ENCODE measurements at places on chromosomes 12 and 14. TPM values are rescaled to one million over a fixed set of nuclear protein-coding genes. Genes with fewer than 3 reads are reported as not detected.

GARIN6 gene
- not detected for total RNA-seq

CIDEB gene
- total RNA-seq: not detected

LIN7A gene
- 0.92 TPM for total RNA-seq

CACNA2D4 gene
- total RNA-seq: 0.92 TPM

GLIPR1L2 gene
- total RNA-seq: 0.44 TPM

TEX22 gene
- 2.9 TPM for total RNA-seq

KLRK1 gene
- not detected for total RNA-seq

RAB15 gene
- 98.4 TPM for total RNA-seq

SIX1 gene
- 92.0 TPM for total RNA-seq

CCDC177 gene
- not detected for total RNA-seq

- no peaks in the 10 kb centered on the region for H3K36me3 ChIP-seq
- H3K27me3 ChIP-seq: no peaks in the 10 kb centered on the region
- no peak overlapping the region for H3K4me3 ChIP-seq
These were observed 45.7 kb upstream of the MDM1 start for GRCh38 chr12:68377881-68378280.

DNA sequence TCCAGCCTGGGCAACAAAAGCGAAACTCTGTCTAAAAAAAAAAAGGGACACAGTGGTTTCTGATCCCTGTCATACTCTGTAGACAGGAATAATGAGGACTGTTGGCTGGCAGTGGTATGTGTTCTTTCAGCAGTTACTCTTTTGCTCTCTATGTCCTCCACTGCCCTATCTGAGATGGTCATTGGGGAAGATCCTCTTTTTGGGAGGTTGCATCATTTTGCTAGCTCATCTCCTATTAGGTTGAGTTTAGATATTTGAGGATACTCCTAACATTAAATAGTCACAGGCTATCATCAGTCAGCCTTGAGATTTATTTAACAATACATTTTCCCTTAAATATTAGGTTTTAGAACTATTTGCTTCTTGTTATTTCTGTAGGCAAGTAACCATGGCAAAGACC lies 5.9 kb upstream of the CCDC91 start:
- H3K27ac ChIP-seq: no peak overlapping the region
- DNase-seq: no peak
- no peak overlapping the region for H3K4me3 ChIP-seq
- H3K27me3 ChIP-seq: no peaks in the 10 kb centered on the region

GRCh38 chr12:120639771-120640721 lies at the start of gene CABP1:
CABP1 (plus strand) TSS chr12:120640626; CDS start chr12:120640686, 60 bp downstream.
- H3K27me3 ChIP-seq: peaks cover 51% of the 10 kb centered on the region
- peaks cover 9% of the 10 kb centered on the region for H3K4me1 ChIP-seq
- DNase-seq: peak; percentile 69

GRCh38 chr12:42669553-42669952 lies 80.0 kb upstream of the PRICKLE1 start:
- no peaks in the 10 kb centered on the region for H3K36me3 ChIP-seq
- no peak for DNase-seq

- peaks cover 27% of the 10 kb centered on the region for H3K36me3 ChIP-seq
- H3K27ac ChIP-seq: no peak overlapping the region
- no peak for DNase-seq
- H3K27me3 ChIP-seq: no peaks in the 10 kb centered on the region
- peaks cover 22% of the 10 kb centered on the region for H3K4me1 ChIP-seq
- H3K4me3 ChIP-seq: no peak overlapping the region
These were observed 53.4 kb downstream of the ELK3 start for GRCh38 chr12:96247563-96247962.

DNA sequence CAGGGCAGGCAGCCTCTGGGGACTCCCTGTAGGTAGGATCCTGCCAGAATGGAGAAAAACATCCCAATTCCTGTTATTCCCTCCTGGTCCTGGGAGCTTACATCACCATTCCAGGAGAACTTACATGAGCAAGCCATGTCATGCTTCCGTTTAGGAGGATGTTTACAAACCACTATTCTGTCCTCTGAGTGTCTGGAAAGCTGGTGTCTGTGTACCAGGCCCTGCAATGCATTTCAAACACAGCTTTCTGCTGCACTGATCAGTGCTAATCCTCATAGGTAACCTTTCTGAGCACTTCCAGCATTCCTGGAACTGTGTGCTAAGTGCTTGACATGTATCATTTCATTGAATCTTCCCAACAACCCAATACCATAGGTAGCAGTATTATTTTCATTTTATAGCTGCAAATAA lies 19.8 kb upstream of the MAP1LC3B2 start:
- no peak overlapping the region for H3K27ac ChIP-seq
- no peaks in the 10 kb centered on the region for H3K27me3 ChIP-seq
- no peaks in the 10 kb centered on the region for H3K36me3 ChIP-seq
- DNase-seq: no peak

GRCh38 chr14:68285421-68286179 lies 466.0 kb downstream of the RAD51B start:
- no peaks in the 10 kb centered on the region for H3K27me3 ChIP-seq
- no peaks in the 10 kb centered on the region for H3K36me3 ChIP-seq
- no peak overlapping the region for H3K27ac ChIP-seq
- no peaks in the 10 kb centered on the region for H3K4me1 ChIP-seq

DNA sequence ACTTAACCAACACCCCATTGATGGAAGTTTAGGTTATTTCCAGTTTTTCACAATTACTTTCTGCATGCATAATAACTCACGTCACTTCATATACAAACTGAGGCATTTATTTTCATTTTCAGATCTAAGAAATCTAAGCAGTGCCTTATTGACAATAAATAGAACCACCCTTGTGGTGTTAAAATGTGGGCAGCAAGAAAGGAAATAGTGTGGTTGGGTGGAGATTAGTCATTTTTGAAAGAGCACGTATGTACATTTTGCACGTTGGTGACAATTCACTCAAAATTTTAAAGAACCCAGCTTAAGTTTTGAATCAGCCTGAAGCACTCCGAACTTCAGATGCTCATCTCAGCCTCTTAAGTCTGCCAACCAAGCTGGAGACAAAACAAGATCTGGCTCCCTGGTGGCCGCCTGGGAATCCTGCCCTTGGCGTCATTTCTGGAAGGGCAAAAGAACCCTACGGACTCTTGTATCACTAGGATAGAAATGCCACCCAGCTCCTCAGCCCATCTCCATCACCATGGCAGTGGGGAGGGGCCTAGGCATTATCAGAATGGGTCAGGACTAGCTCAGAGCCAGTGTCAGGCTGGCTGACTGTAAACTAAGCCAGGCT lies 89.5 kb upstream of the BCL2L14 start:
- H3K27ac ChIP-seq: no peak overlapping the region
- H3K27me3 ChIP-seq: no peaks in the 10 kb centered on the region
- H3K4me3 ChIP-seq: no peak overlapping the region
- H3K4me1 ChIP-seq: peaks cover 10% of the 10 kb centered on the region
- no peak for DNase-seq
- H3K36me3 ChIP-seq: no peaks in the 10 kb centered on the region

DNA sequence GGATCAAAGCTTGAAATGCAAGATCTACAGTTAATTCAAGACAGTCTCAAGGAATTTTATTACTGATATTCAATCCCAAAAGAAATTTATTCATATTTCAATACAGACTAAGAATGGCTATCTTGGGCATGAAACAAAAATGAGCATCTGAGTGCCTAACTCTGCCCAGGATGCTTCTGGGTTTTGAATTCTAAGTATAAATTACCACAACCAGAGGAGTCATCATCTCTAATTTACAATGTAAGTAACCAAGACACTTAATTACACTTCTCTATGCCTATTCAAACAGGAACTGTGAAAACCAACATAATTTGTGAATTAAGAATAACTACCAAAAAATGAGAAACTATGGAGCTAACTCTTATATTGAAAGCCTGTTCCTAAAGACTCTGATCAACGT lies 14.1 kb downstream of the OSBPL8 start:
- no peak for DNase-seq
- H3K27ac ChIP-seq: no peak overlapping the region
- H3K4me1 ChIP-seq: peaks cover 43% of the 10 kb centered on the region
- no peaks in the 10 kb centered on the region for H3K36me3 ChIP-seq
- H3K4me3 ChIP-seq: no peak overlapping the region

DNA sequence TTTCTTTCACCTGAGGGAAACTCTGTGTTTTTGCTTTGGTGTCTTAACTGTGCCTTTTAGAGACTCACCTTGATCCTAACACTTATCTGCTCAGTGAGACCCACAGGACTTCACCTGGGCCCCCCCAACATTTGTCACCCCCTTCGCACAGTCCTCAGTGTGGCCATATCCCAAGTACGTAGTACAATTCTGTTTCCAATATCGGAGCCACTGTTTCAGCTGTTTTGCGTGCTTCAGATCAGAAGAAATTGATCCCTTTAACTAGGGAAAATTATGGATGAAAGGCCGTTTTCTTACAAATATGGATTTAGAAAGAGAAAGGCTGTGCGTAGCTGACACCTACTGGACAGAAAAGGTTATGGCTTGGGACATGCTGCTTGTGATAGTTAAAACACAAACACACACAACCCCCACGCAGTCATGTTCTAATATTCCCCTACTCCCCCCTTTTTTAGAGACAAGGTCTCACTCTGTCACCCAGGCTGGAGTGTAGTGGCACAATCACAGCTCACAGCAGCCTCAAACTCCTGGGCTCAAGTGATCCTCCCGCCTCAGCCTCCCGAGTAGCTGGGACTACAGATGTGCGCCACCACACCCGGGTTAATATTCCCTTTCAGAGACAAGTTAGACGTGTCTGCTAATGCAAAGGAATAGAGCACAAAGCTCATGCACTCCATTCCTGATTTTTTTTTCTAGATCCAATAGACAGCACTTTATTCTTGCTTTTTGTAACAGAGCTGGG lies 3.6 kb upstream of the SLC7A8 start:
- H3K4me1 ChIP-seq: peaks cover 5% of the 10 kb centered on the region
- H3K27ac ChIP-seq: no peak overlapping the region
- DNase-seq: no peak
- no peaks in the 10 kb centered on the region for H3K36me3 ChIP-seq
- peaks cover 13% of the 10 kb centered on the region for H3K27me3 ChIP-seq

DNA sequence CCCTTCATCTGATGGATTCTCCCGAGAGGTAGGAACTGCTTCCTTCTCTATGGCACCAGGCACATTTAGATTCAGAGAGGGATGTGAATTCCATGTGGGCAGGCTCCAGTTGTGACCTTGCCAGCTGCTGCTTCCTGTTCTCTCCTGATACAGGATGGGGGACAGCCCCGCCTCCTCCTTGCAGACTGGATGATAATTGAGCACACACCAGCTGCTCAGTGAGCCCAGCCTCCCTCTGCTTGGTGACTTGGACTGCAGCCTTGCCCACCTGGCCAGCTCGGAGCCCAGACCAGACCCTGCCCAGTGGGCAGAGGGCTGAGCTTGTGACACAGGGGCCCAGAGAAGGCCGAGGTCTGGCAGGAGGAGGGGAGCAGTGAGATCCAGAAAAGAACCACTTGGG lies 90.2 kb downstream of the CALM1 start:
- H3K4me3 ChIP-seq: no peak overlapping the region
- H3K27me3 ChIP-seq: peaks cover 5% of the 10 kb centered on the region
- peak; percentile 69 for DNase-seq
- H3K27ac ChIP-seq: no peak overlapping the region
- peaks cover 28% of the 10 kb centered on the region for H3K4me1 ChIP-seq

DNA sequence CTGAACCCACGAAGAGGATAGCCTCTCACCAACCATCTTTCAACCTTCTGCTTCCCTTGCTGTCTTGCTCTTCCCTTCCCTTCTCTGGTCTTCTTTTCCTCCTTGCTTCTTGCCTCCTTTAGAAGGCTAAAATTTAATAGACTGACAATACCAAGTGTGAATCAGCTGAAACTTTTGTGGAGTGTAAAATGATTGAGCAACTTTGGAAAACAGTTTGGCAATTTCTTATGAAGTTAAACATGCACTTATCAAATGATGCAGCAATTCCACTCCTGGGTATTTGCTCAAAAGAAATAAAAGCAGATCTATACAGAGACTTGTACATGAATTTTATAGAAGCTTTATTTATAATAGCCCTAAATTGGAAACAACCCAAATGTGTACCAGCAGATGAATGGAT lies 3.3 kb upstream of the KRT86 start:
- H3K27ac ChIP-seq: no peak overlapping the region
- DNase-seq: no peak
- no peaks in the 10 kb centered on the region for H3K36me3 ChIP-seq
- peaks cover 9% of the 10 kb centered on the region for H3K4me1 ChIP-seq

DNA sequence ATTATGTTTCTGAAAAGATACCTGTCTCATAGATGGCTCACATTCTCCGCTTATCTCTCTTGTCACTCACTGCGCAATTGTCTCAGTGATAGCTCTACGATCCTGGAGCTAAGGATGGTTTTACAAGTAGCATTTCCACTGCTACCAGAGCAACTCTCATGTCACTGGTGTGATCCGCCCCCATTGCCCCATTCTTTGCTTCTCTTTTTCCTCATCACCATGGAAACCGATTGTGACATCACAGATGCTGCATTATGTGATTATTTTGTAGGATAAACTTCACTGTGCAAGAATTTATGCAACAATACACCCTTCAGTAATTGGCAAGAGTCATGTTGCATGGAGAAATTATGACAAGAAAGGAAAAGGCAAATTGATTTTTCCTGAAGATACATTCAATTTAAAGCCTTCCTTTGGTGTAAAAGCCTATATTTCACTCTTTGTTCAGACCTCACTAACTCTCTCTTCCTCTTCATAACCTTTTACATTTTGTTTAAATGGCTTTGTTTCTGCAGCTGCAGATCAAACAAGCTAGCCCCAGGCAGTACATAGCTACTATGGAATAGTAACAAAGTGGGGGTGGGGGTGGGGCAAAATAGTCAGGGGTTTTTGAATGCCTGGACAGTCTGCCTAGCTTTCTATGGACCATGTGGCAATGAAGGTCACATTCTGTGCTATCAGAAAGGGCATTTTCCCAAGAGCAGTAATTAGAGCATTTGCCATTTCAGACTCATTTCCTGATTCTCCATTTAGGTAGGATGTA lies 539.8 kb downstream of the NRXN3 start:
- DNase-seq: no peak
- H3K4me3 ChIP-seq: no peak overlapping the region
- H3K36me3 ChIP-seq: no peaks in the 10 kb centered on the region
- H3K27ac ChIP-seq: no peak overlapping the region

DNA sequence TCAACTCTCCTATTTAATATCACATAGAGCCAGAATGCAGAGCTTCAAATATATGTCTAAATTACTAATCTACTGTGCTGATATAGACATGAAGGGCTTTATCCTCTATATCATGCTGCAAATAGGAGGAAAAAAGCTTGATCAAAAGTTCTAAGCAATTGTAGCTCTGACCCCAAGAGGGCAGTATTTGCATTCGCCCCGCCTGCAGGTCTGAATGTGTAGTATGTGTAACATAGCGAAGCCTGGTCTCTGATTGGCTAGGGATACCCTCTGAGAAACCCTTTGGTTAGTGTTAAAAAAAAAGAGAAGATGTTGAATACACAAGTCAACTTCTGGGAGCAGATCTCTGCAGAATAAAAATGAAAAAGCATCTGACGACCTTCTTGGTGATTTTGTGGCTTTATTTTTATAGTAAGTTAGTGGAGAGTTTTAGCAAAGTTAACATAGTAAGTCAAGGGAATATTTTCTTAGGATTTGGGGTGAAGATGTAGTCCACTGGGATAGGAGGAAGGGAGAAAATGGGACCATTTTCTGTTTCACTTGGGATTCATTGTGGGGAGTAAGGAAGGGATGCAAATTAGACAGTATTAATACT lies 151.6 kb upstream of the OR4E1 start:
- H3K36me3 ChIP-seq: no peaks in the 10 kb centered on the region
- no peak overlapping the region for H3K4me3 ChIP-seq
- DNase-seq: no peak
- no peak overlapping the region for H3K27ac ChIP-seq
- peaks cover 29% of the 10 kb centered on the region for H3K27me3 ChIP-seq
